ENCODE measurements at places on chromosomes 12 and 14. TPM values are rescaled to one million over a fixed set of nuclear protein-coding genes. Genes with fewer than 3 reads are reported as not detected.
A peak's percentile ranks its signal among the peaks of the same experiment; 100 is the strongest.

DNA sequence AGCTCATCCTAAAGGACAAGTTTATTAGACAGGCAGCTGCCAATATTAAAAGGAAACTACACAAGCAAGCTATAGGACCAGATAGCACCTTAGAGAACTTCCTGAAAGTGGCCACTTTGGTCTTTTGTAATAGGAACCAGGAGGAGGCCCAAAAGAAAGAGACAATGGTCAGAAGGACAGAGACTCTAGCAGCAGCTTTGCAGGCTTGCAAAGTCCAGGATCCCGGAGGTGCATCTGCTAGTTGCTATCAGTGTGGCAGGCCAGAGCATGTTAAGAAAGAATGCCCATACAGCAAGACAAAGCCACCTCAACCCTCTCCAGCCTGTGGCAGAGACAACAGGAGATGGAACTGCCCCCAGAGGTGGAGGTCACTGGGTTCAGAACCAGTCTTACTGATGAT is 23.4 kb downstream of the APOBEC1 start:
- DNase-seq: no peak

DNA sequence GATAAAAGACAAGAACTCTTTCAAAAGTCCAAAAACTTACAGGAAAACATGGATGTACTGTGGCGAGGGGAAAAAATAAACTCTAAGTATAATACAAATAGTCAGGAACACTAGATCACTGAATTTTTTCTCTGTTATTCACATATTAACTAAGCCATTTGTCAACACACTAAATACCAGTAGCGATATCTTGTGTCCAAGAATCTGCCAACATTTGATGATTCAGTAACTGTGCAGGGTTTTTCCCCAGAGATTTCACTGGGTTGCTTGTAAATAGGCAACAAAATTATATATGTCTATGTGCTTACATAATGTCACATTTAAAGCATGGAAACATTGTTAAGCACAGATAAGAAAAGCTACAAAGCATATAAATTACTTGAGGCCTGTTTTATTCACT is 205.9 kb downstream of the KIF21A start:
- no peak for DNase-seq

DNA sequence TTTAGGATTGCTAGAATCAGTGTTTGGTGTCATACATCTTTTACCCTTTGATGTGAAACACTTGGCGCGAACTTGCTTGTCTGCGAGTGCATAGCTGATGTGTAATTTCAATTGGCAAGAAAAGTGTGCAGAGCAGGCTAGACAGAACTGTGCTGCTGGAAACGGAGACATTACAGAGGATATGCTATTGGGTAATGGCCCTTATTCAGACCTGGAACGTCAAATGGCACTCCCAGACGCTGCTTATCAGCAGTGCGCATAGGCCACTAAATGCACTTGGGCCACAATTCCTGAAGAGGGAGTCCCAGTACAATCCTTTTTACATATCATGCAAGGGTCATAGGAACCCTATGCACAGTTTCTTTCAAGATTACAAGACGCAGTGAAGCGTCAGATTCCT is 15.7 kb upstream of the SLC10A1 start:
- DNase-seq: no peak

- DNase-seq: no peak
Observed at GRCh38 chr14:63988579-63988978, 135.8 kb downstream of the SYNE2 start.

Gene SSTR1
- polyA plus RNA-seq: not detected

- DNase-seq: no peak
Observed at GRCh38 chr14:55417955-55418354, 6.3 kb upstream of the ATG14 start.

Gene NEUROD4
- polyA plus RNA-seq: not detected

- no peak for DNase-seq
Observed at GRCh38 chr12:57099766-57100165, 10.9 kb downstream of the NAB2 start.

- DNase-seq: peak; percentile 61
Observed at GRCh38 chr12:24778486-24779304, 170.2 kb downstream of the BCAT1 start.

DNA sequence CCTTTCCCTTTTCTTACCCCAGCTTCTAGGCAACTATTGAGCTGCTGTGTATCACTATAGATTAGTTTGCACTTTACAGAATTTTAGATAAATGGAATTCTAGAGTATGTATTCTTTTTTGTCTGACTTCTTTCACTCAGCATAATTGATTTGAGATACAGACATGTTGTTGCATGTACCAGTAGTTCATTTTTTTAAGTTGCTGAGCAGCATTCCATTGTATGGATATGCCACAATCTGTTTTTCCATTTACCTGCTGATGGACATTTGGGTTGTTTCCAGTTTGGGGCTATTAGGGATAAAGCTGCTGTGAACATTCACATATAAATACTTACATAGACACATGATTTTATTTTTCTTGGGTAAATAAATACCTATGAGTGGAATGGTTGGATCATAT is 135.7 kb downstream of the IGF1 start:
- DNase-seq: no peak

Gene CD4
- 2.2 TPM for polyA plus RNA-seq

- no peak for DNase-seq
Observed at GRCh38 chr12:4112734-4113325, 160.7 kb upstream of the CCND2 start.

Gene CD27
- 102 TPM for polyA plus RNA-seq

Gene CCDC177
- polyA plus RNA-seq: not detected

DNA sequence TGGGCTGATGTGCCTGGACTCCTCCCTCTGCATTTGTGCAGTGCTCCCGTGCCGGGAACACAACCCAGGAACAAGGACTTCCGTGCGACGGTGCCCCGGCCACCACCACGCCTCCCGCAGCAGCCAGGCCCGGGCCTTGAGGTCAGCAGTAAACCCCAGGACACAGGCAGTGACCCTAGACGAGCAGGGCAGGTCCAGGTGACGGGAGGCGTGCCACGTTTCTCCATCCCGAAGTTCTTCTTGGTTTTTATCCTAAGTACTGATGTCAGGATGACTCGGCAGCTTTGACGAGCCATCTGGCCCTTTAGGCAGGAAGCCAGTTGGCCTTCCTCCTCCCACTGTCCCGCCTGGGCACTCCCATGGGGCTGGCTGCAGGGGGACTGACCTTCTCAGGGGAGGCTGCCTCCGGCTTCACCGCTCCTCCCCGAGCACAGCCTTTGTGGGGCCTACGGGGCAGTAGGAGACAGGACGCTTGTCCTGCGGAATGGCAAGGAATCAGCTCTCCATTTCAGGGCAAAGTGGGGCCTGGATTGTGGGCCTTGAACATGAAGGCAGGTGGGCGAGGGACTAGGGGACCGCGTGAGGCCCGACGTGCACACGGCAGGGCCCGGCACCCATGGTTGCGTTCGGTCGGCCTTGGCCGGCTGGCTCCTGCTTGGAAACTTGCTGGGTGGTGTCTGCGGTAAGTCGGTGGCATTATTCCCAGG is 94.1 kb downstream of the FBXL14 start:
- no peak for DNase-seq

- DNase-seq: no peak
Observed at GRCh38 chr12:57276935-57277563, 26.1 kb upstream of the STAC3 start.

DNA sequence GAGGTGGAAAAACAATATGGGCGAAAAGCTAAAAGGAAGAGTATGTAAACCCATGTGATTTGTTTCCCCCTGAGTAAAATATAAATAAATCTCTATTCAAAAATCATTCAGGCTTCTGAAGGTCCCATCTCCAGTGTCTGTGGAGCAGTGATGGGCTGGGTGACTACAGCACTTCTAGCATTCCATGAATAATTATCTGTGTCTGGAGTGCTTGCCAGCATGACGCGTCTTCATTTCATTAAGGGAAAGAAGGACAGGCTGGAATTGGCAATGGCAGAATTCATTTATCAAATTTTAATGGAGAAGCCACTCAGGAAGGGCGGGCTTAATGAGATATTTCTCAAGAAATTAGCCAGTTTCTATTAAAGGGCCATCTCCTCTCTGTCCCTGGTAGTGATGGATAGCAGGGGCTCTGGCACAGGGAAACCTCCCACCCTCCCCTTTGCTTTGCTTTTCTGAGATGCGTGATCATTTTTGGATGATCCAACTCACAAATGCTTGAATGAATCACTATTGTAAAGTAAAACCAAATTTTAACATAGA is 916.3 kb upstream of the SEL1L start:
- DNase-seq: no peak

- DNase-seq: no peak
Observed at GRCh38 chr14:104367866-104368750, 211.5 kb upstream of the C14orf180 start.

Gene MUCL1
- not detected for polyA plus RNA-seq

DNA sequence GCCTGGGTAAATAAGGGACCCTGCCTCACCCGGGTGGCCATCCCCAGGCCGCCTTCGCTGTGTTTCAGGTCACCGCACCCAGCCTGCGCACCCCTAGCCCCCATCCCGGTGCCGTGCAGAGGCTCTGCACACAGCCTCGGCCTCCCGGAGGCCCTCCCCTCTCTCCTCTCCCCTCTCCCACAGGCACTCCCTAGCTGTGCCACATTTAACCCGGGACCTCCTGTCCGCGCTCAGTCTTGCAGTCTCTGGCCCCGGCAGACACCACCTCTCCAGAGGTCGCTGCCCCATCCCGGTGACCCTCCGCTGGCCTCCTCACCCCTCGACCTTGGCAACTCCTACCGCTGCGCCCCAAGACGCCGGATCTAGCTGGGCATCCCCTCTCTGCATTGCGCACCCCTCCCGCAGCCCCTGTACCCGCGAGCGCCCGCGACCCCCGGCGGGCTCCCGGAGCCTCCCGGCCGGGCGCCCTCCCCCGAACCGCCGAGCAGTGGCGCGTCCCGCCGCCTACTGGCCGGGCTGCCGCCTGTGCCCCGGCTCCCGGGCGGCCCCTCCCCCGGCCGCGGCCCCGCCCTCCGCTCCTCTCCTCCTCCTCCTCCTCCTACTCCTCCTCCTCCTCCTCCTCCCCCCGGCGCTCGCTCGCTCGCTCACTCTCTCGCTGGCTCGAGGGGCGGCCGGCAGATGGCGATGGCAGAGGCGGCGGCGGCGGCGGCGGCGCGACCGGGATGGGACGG is 120.7 kb downstream of the AACS start:
- peak; percentile 50 for DNase-seq

DNA sequence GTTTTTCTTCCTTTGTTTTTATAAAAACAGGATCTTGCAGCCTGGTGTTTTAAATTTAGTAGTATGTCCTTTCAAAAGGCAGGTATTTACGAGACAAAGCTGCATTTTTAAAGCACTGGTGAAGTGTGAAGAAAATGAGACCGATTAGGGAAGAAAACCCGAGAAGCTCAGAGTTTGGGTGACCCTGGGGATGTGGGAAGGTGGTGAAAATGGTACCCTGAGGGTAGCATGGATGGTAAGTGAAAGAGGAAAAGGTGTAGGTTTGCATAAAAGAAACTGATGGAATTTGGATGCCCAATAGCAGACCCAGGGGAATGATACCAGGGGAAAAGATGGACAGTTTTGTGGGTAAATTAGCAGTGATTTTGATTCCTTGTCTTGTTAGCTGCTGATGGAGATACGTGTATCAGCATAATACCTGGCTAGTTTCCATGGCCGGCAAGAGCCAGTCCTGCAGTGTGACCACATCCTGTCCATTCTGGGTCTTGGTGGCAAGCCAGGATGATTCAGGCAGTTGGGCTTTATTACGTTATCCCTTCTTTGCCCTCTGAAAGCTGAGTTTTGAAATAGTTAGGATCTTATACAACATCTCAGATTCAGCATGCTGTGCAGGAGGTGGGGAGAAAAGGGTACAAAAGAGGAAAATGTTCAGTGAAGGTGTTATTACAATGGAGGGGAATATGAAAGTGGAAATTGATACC is 8.9 kb downstream of the BICD1 start:
- DNase-seq: no peak

GRCh38 chr14:64645220-64645892 is 58.9 kb upstream of the PLEKHG3 start:
- no peak for DNase-seq

DNA sequence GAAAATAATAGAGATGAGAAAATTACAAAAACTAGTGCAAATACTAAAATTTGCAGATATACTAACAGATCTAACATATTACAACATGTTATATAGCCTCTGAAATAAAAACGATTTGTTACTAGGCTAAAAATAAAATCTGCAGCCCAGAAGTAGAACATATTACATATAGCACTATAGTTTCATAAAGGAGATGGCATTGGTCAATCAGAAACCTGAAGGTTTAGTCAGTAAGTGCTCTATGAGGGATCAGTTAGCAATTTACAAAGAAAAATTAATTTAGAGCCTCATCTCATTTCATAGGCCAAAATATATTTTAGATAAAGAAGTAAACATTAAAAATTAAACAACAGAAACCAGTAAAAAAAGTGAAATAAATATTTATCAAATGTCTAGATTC is 41.0 kb downstream of the IFNG-AS1 start:
- no peak for DNase-seq

- no peak for DNase-seq
Observed at GRCh38 chr12:2940564-2940963, 18.6 kb upstream of the TEAD4 start.

GRCh38 chr14:32724867-32725471 is 213.7 kb upstream of the NPAS3 start:
- DNase-seq: no peak

DNA sequence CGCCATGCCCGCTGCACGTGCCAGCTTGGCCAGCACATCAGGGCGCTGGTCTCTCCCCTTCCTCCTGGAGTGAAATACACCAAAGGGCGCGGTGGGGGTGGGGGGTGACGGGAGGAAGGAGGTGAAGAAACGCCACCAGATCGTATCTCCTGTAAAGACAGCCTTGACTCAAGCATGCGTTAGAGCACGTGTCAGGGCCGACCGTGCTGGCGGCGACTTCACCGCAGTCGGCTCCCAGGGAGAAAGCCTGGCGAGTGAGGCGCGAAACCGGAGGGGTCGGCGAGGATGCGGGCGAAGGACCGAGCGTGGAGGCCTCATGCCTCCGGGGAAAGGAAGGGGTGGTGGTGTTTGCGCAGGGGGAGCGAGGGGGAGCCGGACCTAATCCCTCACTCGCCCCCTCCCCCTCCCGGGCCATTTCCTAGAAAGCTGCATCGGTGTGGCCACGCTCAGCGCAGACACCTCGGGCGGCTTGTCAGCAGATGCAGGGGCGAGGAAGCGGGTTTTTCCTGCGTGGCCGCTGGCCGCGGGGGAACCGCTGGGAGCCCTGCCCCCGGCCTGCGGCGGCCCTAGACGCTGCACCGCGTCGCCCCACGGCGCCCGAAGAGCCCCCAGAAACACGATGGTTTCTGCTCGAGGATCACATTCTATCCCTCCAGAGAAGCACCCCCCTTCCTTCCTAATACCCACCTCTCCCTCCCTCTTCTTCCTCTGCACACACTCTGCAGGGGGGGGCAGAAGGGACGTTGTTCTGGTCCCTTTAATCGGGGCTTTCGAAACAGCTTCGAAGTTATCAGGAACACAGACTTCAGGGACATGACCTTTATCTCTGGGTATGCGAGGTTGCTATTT is 914 bp upstream of the CCND2 start:
- no peak for DNase-seq

Gene NUAK1
- not detected for polyA plus RNA-seq

GRCh38 chr14:68439676-68440075 is 353.2 kb downstream of the ZFP36L1 start:
- no peak for DNase-seq

DNA sequence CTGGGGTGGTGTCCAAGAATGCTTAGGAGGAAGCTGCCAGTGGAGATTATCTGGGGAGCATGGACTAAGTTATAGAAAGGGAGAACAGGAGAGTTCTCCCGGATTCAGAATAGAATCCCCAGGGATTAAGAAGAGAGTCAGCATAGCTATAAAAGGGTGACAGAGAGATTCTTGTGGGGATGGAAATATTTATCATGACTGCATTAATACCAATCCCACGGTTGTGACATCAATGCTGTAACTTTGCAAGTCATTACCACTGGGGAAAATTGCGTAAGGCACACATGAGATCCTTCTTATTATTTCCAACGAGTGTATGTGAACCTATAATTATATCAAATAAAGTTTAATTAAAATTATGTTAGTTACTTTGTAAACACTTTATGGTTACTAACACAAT is 447.9 kb upstream of the TMEM132C start:
- no peak for DNase-seq
